Endothelial cell (in vitro differentiated cells): ENCODE measurements at places on chromosomes 2 and 18.

DNA sequence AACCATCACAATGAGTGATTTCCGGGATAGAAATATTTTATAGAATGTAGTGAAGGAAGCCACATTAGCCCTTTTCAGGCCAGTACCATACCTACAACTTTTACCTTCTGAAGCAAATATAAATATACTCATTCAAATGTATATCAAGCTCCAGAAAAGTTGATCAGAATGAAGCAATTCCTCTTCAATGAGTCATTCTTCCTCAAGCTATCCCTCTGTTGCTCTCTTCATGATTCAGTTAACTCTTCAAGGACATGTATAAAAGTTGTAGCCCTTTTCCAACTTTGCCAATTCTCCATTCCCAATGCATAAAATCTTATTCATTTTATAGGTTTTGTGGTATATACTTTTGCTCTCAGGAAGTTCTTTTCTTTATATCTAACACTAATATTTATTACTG lies 242.1 kb upstream of the RGPD4 start:
- no peak for DNase-seq

DNA sequence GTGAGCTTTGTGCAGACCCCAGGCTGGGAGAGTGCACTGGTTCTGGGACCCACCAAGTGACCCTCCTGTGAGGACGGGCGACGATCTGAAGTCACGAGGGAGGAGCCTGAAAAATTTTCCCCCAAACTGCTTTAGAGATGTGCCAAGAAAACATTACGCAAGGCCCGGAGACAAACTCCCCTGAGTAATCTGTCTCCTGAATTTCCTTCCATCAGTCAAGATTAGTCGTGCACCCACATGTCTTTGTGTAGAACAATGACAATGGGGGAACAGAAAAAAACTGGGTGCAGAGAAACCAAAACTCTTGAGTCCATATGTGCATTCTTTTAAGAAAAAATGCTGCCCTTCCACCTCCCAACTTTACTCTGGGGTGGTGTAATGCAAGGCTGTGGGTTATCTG lies 12.6 kb upstream of the NCK2 start:
- DNase-seq: no peak

GRCh38 chr2:88190808-88191721 lies 20.9 kb downstream of the THNSL2 start:
- peak; percentile 67 for DNase-seq

- no peak for DNase-seq
Measured at GRCh38 chr18:50866765-50867164, 12.2 kb upstream of the ME2 start.

DNA sequence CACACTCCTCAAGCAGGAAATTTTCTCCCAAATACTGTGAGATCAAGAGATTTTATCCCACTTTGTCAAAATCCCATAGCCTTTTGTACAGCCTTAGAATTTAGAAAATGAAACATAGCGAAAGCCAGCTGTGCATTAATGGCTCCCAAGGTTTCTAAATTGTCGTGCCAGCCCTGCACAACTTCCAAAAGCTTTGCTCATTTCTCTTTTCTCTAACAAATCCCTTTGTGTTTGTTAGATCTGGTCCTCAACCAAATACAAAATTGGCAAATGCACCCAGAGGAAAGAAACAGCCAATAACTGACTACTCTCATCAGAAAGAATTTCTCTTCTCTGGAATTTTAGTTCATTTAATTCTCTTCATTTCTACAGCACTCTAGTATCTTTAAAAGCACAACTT lies 361.1 kb downstream of the INSIG2 start:
- no peak for DNase-seq
